ENCODE measurements at places on chromosomes 2 and 18. TPM values are rescaled to one million over a fixed set of nuclear protein-coding genes. Genes with fewer than 3 reads are reported as not detected.

KIAA2012 gene
- polyA plus RNA-seq = 1.8 TPM

- DNase-seq = no peak
These were observed 301.8 kb upstream of the ACVR2A start for GRCh38 chr2:147543056-147543455.

MAT2A gene
- polyA plus RNA-seq = 168 TPM

SLC4A5 gene
- 2.5 TPM for polyA plus RNA-seq

TRABD2A gene
- 2.6 TPM for polyA plus RNA-seq

GRCh38 chr2:126906781-126907180 is 8.1 kb downstream of the TEX51 start:
- no peak for DNase-seq

GRCh38 chr2:156589381-156590079 is 153.4 kb downstream of the GPD2 start:
- no peak for DNase-seq

DNA sequence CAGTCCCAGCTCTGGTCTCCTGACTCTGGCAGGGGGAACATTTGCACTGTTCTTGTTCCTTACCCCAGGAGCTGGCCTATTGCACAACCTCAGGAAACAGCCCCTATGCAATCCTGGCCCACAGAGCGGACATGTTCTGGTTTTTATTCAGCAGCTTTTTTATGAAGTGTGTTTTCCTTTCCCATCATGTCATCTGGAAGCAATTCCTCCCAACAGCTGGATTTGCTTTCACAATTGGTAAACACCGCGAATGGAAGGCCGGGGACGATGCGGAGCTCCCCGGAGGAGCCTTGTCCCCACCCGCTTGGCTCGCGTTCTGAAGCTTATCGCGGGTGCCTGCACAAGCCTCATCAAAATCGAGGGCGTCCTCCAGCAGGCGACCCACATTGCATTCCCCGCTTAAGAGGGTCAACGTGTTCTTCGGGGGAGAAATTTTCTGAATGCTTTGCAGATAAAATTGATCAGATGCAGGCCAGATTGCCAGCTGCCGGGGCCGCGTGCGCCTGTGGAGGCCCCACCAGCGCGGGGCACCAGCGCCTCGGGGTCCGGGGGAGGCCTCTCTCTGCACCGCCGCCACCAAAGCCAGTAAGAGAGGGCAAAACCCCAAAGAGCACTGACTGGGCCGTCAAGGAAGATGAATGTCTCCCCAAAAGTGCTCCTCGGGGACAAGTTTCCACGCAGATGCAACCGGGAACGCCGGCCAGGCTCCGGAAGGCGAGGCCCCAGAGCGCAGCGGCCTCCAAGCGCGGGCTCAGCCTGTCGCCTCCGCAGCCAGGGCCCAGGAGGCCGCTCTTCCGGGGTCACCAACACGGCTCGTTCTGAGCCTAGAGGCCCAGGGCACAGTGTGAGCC is 60.3 kb upstream of the SP3 start:
- peak; percentile 99 for DNase-seq

DTNA gene
- 5.0 TPM for polyA plus RNA-seq

GRCh38 chr18:35983147-35983546 is 10.7 kb downstream of the RMP24 start:
- no peak for DNase-seq

BCL2 gene
- polyA plus RNA-seq = 2.0 TPM

SLC20A1 gene
- 26.2 TPM for polyA plus RNA-seq

IL37 gene
- polyA plus RNA-seq = not detected

- no peak for DNase-seq
These were observed 150.6 kb downstream of the EXOC6B start for GRCh38 chr2:72674982-72675915.

COL4A3 gene
- 19.4 TPM for polyA plus RNA-seq

SLC14A1 gene
- 0.39 TPM for polyA plus RNA-seq

FOXD4L1 gene
- 0.03 TPM for polyA plus RNA-seq

GRCh38 chr2:69177063-69177771 is 164.2 kb downstream of the ANTXR1 start:
- DNase-seq = peak; percentile 81

DNA sequence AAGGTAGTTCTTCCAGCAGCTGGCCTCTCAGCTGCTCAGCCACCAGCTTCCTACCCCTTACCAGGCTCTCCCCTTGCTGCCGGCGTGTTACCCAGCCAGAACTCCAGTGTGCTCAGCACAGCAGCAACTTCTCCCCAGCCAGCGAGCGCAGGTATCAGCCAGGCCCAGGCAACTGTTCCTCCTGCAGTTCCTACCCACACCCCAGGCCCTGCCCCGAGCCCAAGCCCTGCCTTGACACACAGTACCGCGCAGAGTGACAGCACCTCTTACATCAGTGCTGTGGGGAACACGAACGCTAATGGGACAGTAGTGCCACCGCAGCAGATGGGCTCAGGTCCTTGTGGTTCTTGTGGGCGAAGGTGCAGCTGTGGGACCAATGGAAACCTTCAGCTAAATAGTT is 52.0 kb downstream of the ZCCHC2 start:
- DNase-seq = no peak

DNA sequence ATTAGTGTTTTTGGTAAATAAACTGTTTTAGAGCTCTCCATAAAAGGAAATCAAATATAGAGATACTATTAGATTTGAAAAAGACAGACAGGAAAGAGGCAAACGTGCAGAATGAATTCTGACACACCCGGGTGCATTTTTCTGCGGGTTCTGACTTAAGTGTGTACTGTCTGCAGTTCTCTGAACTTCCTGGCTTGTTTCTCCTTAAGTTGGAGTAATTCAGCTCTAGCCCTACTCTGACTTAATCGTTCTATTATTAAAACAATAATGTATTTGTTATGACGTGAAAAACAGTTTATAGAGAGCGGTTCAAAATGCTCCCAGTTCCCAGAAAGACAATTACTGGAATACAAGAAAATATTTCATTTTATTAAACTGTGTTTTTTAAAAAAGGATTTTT is 305.9 kb downstream of the ARHGAP15 start:
- DNase-seq = peak; percentile 21

- no peak for DNase-seq
These were observed 3.7 kb upstream of the OTX1 start for GRCh38 chr2:63046961-63047320.

KCNG3 gene
- 0.10 TPM for polyA plus RNA-seq

TIA1 gene
- polyA plus RNA-seq = 62.9 TPM

- no peak for DNase-seq
These were observed 47.5 kb downstream of the FRZB start for GRCh38 chr2:182818925-182819324.

Data from lung (tissue), 17 donors.